ENCODE measurements at places on chromosomes 6 and 20. TPM values are rescaled to one million over a fixed set of nuclear protein-coding genes. Genes with fewer than 3 reads are reported as not detected.

The DDX43 gene
- total RNA-seq = not detected

The PPP1R16B gene
- 8.2 TPM for total RNA-seq

The TUBB1 gene
- not detected for total RNA-seq

- no peak for DNase-seq
Observed at GRCh38 chr6:16676978-16677377, 84.3 kb downstream of the ATXN1 start.
